Stimulated activated CD4-positive, alpha-beta T cell treated with anti-CD3 and anti-CD28 coated beads, Interleukin-4, amount 100 ng/mL, for 4 hours (primary cell): ENCODE measurements at places on chromosomes 16 and 17.

GRCh38 chr17:78168242-78168902 is at the start of gene SYNGR2:
SYNGR2 (plus strand) TSS chr17:78168581; CDS start chr17:78168617, 36 bp downstream.
- DNase-seq = peak; percentile 81

- no peak for DNase-seq
Observed at GRCh38 chr17:79786930-79787643, 9.1 kb downstream of the CBX2 start.

DNA sequence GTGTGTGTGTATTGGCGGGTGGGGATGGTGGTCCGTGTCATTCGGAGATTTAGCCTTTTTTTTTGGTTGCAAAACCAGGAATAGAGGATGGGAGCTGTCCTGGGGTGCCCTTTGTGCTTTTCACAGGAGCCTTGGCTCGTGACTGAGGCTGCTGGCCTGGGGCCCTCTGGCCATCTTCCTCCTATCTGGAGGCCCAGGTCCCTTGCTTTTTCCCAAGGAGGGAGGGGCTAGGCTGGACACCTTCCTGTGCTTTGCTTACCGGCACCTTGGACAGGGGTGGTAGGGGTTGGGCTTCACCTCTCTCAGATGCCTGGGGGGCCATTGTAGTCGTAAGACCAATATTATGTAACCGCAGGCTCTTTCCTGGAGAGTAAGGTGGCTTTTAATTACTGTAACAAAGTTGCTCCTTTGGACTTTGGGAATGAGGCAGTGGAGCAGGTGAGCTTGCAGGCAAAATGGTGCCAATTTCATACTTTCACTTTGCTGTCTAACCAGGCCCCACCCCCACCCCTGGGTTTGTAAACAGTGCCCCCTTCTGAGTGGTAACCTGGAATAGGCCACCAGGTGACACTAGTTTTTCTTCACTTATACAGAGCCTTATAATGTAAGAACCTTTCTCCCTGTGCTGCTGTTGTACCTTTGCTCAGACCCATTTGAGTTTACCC is 1.2 kb downstream of the DYNLL2 start:
- peak; percentile 35 for DNase-seq

- DNase-seq = no peak
Observed at GRCh38 chr17:35374766-35375344, 1.4 kb upstream of the SLFN11 start.

DNA sequence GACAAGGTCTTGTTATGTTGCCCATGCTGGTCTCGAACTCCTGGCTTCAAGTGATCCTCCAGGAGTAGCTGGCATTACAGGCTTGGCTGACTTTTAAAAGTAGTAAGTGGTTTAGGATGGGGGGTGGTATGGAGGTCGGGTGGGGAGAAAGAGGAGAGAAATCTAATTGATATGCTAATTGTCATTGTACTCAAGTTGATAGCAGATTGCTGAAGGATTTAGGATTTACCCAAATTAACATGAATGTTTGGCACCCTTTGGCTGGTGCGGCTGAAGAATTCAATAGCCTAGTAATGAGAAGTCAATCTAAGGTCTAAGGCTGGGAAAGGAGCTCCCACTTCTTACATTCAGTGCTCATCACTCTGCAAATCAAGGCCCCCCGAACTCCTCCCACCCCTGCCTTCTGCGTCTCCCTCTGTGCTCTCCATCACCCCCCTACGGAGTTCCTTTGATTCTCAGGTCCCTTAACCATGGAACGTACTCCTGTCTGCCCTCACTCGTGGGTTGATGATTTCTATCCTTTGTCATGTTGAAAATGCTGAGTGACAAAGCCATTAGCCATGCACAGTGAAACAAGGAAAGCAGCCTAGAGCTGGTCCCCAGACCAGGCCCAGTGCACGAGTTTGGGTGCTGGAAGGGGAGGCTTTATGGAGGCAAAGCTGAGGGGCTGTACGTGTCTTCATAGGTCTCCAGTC is 17.3 kb downstream of the CDH13 start:
- no peak for DNase-seq

DNA sequence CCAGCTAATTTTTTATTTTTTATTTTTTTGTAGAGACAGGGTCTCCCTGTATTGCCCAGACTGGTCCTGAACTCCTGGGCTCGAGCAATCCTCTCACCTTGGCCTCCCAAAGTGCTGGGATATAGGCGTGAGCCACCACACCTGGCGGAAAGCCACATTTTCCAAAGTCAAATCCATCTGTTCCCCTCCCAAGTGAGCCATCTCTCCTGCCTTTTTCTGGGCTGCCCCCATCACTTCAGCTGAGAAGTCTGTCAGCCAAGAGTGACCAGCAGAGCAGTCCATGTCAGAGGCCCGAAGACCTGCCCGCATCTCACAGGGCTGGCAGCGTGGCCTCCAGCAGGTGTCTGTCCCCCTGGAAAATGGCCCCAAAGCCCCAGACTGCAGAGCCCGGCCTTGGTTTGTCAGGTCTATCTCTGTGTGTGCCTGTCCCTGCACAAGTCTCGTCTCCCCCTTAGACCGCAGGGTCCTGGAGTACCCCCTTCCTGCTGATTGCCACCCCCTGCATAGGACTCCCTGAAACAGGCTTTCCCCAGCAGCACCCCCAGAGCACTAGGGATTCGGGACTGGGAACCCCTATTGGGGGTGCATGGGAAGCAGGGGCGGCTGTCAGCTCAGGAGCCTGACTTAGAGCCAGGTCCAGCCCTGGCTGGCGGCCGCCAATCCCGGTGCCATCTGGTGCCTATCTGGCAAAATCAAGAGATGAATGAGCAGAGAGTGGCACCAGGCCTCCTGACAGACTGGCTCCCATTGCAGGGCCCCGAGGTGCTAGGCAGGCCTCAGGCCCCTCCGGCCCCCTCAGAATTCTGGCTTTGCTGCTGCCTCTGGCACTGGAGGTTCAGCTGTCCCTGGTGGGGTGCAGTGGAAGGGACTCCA is 7.8 kb downstream of the TTYH2 start:
- DNase-seq = no peak
